PC-3 (cell line): ENCODE measurements at places on chromosomes 7 and 10. TPM values are rescaled to one million over a fixed set of nuclear protein-coding genes. Genes with fewer than 3 reads are reported as not detected.

DNA sequence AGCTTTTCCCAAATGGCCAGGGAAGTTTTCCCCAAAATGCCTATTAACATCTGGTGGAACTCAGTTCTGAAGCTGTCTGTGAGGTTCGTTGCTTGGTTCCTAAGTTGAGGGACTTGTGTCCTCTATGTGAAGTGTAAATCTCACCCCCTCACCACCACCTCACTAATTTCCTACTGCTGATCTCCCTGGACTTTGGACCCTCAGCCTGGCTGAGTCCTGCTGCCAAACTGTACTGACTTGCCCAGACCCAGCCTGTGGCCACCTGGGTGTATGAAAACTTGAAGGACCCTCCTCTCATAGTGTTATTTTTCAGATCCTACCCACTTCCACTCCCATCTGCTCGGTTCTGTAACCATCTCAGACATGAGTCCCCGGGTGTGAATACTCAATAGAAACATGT, 94.9 kb downstream of the MET start:
- H3K4me3 ChIP-seq = no peak overlapping the region
- peaks cover 19% of the 10 kb centered on the region for H3K4me1 ChIP-seq
- no peak overlapping the region for H3K27ac ChIP-seq
- DNase-seq = no peak

DNA sequence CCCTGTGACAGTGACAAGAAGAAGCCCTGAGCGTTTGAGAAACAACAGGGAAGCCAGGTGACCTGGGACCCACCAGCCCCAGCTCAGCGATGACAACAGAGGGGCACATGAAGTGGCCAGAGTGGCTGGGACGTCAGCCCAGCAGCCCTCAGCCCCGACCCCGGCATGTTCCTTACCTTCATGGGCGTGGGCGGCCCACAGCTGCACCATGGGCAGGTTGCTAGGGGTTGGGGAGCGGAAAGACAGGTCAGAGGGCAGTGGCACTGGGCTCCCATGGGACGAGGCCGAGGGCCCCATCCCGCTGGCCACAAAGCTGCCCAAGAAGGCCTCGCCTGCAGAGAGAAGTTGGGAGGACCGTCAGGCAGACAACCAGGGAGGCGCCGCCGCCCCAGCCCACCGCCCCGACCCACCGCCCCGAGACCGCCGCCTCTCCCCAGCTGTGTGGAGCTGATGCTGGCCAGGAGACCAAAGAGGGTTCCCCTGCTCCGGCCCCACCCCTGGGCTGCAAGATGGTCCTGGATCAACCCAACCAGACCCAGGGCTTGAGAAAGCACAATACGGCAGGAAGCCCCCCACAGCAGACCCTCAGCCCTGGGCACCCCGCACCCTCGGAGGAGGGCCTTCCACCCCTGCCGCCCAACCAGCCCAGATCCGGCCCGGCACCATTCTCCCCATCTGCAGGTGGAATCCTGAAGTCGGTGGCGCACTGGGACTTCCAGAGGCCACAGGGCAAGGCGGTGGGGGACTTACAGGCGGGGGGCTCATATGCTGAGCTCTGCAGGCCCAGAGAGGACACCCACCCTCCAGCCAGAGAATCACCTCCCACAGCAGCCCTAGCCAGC, 29.1 kb downstream of the TNRC18 start:
- H3K27ac ChIP-seq = no peak overlapping the region
- H3K27me3 ChIP-seq = no peaks in the 10 kb centered on the region
- DNase-seq = no peak
- no peaks in the 10 kb centered on the region for H3K4me1 ChIP-seq
- H3K4me3 ChIP-seq = no peak overlapping the region
- no peaks in the 10 kb centered on the region for H3K36me3 ChIP-seq

- no peak overlapping the region for H3K4me3 ChIP-seq
- no peak for DNase-seq
- H3K4me1 ChIP-seq = no peaks in the 10 kb centered on the region; the same call in 1 of the 2 replicates
- H3K27me3 ChIP-seq = no peaks in the 10 kb centered on the region
- H3K27ac ChIP-seq = no peak overlapping the region
- H3K36me3 ChIP-seq = peaks cover 59% of the 10 kb centered on the region
Measured at GRCh38 chr7:139693651-139694388, 84.0 kb downstream of the HIPK2 start.

- no peaks in the 10 kb centered on the region for H3K27me3 ChIP-seq
- H3K4me1 ChIP-seq = peaks cover 12% of the 10 kb centered on the region; the same call in 1 of the 2 replicates
- H3K36me3 ChIP-seq = no peaks in the 10 kb centered on the region; the same call in 1 of the 2 replicates
- H3K4me3 ChIP-seq = peak overlapping the region; percentile 98
- DNase-seq = peak; percentile 41
- no peak overlapping the region for H3K27ac ChIP-seq
Measured at GRCh38 chr10:93495654-93496321, 624 bp upstream of the CEP55 start.

GRCh38 chr10:125144693-125145623, 15.4 kb downstream of the CTBP2 start:
- H3K36me3 ChIP-seq = peaks cover 4% of the 10 kb centered on the region
- no peaks in the 10 kb centered on the region for H3K27me3 ChIP-seq
- DNase-seq = no peak
- H3K4me1 ChIP-seq = peaks cover 24% of the 10 kb centered on the region
- no peak overlapping the region for H3K4me3 ChIP-seq
- H3K27ac ChIP-seq = no peak overlapping the region

DNA sequence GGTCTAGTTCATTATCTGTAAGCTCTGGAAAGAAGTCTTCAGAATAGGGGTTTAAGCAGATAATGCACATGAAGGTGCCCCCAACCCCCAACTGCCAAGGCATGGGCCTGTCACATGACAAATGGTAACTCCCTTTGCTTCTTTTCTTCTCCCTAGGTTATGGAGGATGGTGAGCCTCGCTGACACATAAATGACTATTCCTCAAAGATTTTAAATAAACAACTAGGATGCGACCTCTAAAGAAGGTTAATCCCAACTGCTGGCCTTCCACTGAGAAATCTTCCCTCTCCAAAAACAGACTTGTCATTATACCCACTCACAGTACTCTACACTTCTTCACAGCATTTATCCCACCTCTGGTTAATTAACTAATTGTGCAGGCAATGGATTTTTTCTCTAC, 75.7 kb upstream of the FAM133B start:
- no peak overlapping the region for H3K4me3 ChIP-seq
- no peak overlapping the region for H3K27ac ChIP-seq
- peaks cover 7% of the 10 kb centered on the region; the same call in 1 of the 2 replicates for H3K36me3 ChIP-seq
- peaks cover 6% of the 10 kb centered on the region for H3K4me1 ChIP-seq
- DNase-seq = no peak

GRCh38 chr10:117365612-117366011, 9.6 kb downstream of the PDZD8 start:
- H3K27ac ChIP-seq = peak overlapping the region; percentile 85
- peaks cover 76% of the 10 kb centered on the region for H3K4me1 ChIP-seq
- peak; percentile 56 for DNase-seq
- peak overlapping the region; percentile 52 for H3K4me3 ChIP-seq
- H3K27me3 ChIP-seq = no peaks in the 10 kb centered on the region

DNA sequence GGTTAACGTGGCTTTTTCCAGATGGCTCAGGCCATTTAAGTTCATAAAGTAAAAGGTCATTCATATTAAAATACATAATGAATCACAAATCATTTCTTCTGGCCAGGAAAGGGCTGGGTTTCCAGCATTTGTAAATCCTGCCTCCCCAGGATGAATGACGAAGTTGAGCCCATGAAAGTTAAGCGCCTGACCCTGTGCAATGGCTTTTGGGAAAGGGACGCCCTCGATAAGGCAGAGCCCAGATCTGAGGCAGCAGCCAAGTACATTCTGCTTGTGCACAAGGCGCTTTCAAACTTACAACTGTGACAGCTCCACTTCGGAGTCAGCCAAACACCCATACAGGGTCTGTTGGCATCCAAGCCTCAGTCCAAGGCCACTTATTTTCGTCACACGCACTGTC, 2.8 kb downstream of the GIMAP6 start:
- no peak overlapping the region for H3K4me3 ChIP-seq
- H3K36me3 ChIP-seq = no peaks in the 10 kb centered on the region
- H3K27me3 ChIP-seq = peaks cover 22% of the 10 kb centered on the region; the same call in 1 of the 2 replicates
- no peak overlapping the region for H3K27ac ChIP-seq
- no peaks in the 10 kb centered on the region for H3K4me1 ChIP-seq
- DNase-seq = no peak

- H3K4me1 ChIP-seq = no peaks in the 10 kb centered on the region
- no peak for DNase-seq
- no peaks in the 10 kb centered on the region for H3K27me3 ChIP-seq
- H3K4me3 ChIP-seq = no peak overlapping the region
- no peak overlapping the region for H3K27ac ChIP-seq
Measured at GRCh38 chr7:3725155-3726059, 424.4 kb downstream of the SDK1 start.

DNA sequence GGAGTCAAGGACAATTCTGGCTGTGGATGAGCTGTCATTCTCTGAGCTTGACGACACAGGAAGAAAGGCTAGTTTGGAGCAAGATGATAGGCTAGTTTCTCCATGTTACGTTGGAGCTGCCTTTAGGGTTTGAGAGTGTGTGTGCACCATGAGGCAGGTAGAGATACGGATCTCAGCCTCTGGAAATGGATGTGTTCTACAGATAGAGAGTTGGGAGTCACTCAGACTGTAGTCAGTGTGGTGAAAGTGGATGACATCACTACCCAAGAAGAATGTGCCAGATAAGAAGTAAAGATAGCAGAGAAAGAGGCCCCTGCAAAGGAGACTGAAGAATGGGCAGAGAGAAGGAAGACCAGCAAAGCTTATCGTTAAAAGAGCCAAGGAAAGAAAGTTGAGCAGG, 42.4 kb downstream of the PNLIPRP3 start:
- no peak overlapping the region for H3K4me3 ChIP-seq
- H3K36me3 ChIP-seq = no peaks in the 10 kb centered on the region
- no peak overlapping the region for H3K27ac ChIP-seq
- H3K4me1 ChIP-seq = no peaks in the 10 kb centered on the region

- DNase-seq = peak; percentile 4
- H3K4me3 ChIP-seq = no peak overlapping the region
- no peaks in the 10 kb centered on the region for H3K36me3 ChIP-seq
Measured at GRCh38 chr7:119562839-119563238, 710.1 kb upstream of the KCND2 start.

DNA sequence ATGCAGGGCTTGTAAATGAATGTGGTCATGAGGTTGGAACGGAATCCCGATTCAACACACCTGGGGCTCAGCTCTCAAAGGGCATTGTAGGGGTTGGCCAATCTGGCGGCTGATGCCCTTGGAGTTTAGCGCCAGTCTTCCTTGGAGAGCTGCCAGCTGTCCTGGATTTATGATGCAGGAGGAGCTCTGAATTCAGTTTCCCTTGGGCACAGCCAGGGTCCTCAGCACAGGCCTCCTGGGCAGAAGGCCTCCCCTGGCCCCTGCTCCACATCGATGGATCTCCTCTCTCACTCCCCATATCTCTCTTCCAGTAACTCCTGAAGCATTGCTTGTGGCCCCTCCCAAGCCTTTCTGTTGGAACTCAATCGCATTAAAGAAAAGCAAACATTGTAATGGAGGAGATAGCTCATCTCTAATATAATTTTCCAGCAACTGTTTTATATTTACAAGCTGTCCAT, 985 bp upstream of the CYTH3 start:
- H3K27ac ChIP-seq = no peak overlapping the region
- H3K4me3 ChIP-seq = peak overlapping the region; percentile 57; the same call in 1 of the 2 replicates
- H3K36me3 ChIP-seq = no peaks in the 10 kb centered on the region
- H3K27me3 ChIP-seq = no peaks in the 10 kb centered on the region
- peak; percentile 26 for DNase-seq

LIPJ gene
- total RNA-seq = not detected in 2 replicates

GBX1 gene
- not detected in 2 replicates for total RNA-seq

PALD1 gene
- 0.46 and 0.80 TPM in 2 replicates for total RNA-seq

CALML3 gene
- not detected in 2 replicates for total RNA-seq

MTERF1 gene
- total RNA-seq = 4.0 and 10.0 TPM in 2 replicates
